ENCODE measurements at places on chromosomes 4 and X.

- peak; percentile 95 for DNase-seq
Observed at GRCh38 chr4:98519268-98519977, 139.0 kb downstream of the TSPAN5 start.

DNA sequence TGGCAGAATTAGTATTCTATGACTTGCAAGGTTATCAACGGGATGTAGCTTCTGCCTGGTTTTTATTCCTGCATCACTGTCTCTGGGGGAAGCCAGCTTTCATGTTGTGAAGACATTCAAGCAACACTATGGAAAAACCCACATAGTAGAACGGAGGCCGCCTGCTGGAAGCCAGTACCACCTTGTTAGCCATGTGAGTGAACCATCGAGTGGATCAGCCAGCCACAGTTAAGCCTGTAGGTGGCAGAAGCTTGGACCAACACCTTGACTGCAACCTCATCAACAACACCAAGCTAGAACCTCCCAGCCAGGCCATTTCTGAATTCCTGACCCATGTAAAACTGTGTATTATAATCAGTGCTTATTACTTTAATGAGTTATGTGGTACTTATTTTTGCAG, 538.2 kb downstream of the KCNIP4 start:
- no peak for DNase-seq

DNA sequence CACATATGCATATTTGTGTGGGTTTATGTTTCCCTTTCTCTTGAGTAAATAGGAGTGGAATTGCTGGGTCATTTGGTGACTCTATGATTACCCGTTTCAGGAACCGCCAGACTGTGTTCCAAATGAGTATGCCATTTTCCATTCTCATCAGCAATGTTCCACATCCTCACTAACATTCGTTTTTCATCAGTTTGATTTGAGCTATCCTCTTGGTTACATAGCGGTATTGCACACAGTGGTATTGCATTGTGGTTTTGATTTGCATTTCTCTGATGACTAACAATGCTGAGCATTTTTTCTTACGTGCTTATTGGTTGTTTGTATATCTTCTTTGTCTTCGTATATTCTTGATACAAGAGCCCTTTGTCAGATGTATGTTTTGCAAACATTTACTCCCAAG, 218.0 kb upstream of the AMOT start:
- no peak for DNase-seq

GRCh38 chrX:119887721-119888425, 7.8 kb upstream of the AKAP14 start:
- DNase-seq = peak; percentile 29

GRCh38 chr4:176587920-176588319, 204.8 kb downstream of the VEGFC start:
- peak; percentile 56 for DNase-seq

GRCh38 chr4:2458546-2459491, 10.1 kb upstream of the RNF4 start:
- DNase-seq = no peak

- no peak for DNase-seq
Observed at GRCh38 chrX:140432346-140433175, 72.3 kb downstream of the SOX3 start.

- DNase-seq = no peak
Observed at GRCh38 chr4:86893136-86893535, 914 bp upstream of the C4orf36 start.

DNA sequence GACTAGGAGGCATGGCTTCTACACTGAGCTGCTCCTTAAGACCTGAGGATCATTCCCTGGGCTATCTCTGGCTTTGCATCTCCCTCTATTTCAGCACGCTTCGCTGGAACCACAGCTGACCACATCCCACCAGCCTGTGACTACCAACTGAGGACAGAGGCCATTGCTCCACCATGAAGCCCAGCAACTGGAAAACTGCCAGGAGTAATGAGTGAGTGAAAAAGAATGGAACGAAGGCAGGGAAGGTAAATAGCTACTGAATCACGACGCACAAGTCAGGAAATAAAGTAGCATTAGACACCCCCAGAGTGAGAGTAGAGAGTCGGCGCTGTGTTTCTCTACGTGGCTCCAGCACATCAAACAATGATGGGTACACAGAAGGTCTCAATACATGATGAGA, 314.7 kb downstream of the LDB2 start:
- peak; percentile 32 for DNase-seq

DNA sequence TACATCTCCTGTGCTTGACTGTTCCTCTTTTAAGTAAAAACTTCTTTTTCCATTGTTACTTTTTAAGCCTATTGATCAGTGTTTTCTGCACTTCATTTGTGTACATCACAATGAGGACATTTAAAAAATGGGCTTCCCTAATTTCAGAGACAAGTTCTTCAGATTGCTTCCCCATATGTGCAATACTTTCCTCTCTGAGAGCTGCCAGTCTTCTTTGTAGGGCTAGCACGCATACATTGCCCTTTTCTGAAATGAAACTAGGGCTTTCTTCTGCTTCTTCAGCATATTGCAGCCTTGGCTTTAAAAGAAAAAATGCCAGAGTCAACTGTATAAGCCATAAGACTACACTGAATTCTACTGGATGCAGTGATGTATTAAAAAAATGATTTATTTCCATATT, 37.8 kb downstream of the FAT4 start:
- no peak for DNase-seq

DNA sequence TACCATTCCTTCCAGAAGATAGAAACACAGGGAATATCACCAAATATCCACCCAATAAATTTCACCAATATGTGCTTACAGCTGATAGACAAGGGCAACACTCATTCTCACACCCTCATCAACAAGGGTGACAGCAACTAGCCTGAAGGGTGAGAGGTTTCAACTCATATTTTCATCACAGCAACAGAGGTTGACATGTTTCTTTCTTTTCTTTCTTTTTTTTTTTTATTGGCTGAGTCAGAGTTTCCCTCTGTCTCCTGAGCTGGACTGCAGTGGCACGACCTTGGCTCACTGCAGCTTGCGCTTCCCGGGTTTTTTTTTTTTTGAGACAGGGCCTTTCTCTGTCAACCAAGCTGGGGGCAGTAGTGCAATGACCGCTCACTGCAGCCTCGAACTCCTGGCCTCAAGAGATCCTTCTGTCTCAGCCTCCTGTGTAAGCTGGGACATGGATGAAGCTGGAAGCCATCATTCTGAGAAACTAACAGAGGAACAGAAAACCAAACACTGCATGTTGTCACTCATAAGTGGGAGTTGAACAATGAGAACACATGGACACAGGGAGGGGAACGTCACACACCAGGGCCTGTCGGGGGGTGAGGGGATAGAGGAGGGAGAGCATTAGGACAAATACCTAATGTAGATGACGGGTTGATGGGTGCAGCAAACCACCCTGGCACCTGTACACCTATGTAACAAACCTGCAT, 27.5 kb upstream of the ASMTL start:
- DNase-seq = no peak

DNA sequence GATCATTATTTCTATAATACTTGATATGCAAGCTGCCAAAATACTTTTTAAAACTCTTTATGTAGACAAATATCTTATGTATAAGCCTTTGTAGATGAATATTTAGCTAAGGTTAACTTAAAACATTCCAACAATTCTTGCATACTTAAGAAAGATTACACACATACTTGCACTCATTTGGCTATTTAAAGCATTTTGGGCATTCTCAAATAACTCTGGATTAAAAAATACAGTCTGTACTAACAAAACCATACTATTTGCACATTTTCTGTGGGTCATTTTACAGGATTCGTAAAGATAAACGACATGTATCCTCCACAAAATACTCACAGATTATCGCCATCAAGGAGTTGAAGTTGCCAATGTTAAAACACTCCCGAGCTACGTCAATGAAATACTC, 26.5 kb downstream of the RASGEF1B start:
- no peak for DNase-seq

GRCh38 chrX:40007131-40007755, 90.5 kb downstream of the BCOR start:
- no peak for DNase-seq

DNA sequence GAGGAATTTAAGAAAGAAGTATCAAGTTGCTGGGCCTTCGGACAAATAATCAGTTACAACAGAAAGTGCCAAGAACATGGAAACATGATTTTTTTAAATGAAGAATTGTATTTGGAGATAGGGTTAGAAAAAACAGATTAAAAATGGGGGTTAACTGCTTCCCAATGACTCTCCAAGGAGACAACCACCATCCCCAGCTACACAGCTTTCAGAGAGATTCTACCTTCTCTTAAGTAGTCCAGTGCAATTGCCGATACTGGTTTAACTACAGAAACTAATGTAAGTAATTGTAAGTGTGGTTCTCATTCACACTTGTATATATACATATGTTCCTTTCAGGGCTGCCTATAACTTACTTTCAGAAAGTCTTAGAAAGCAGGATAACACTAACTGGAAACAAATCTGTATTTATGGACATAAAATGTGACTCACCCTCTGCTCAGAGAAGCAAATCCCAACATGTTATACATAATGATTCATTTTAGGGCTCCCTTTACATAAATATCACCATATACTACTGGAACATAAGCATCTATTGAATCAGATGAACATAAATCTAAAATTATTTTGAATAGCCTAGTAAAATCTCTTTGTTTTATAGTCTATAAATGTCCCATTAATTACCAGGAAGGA, 248.9 kb upstream of the UGT8 start:
- DNase-seq = no peak

DNA sequence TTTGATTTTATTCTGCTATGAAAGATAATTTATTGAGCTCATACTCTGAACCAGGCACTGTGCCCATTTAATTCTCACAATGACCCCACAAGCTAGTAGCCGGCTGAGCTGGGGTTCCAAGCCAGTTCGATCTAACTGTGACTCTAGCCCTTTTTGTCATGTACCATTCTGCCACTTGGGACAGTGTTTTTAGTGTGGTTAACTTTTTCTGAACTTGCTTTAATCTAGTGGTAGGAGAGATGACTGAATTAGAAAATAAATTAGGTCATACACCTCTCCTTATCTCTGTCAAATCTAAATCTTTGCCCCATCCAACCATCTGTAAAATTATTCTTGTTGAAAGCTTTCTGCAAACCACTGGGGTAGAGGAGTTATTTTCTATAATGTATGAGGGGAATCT, 136.0 kb downstream of the CBR4 start:
- DNase-seq = no peak

- no peak for DNase-seq
Observed at GRCh38 chrX:30880058-30880457, 9.0 kb downstream of the TAB3 start.

DNA sequence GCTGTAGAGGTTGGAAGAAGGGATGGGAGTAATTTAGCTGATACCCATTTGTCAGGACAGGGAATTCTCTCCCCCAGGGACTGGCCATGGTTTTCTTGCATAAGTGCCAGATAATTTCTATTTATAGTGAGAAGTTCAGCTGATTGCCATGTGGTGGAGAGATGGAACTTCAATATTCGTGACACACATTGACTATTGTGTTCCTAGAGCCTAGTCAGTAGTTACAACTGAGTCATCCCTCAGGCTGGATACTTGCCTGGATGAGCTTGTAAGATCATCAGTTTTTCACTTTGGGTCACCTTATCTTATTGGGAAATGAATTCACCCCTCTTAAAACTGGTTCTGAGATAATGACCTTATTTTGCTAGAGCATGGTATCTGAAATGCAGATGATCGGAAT, 32.2 kb downstream of the CFAP299 start:
- no peak for DNase-seq

GRCh38 chr4:89356086-89356485, 48.5 kb upstream of the GPRIN3 start:
- DNase-seq = no peak

- no peak for DNase-seq
Observed at GRCh38 chr4:96162636-96163035, 322.7 kb downstream of the PDHA2 start.

- DNase-seq = peak; percentile 12
Observed at GRCh38 chr4:95728145-95728544, 111.7 kb upstream of the PDHA2 start.

- DNase-seq = no peak
Observed at GRCh38 chr4:144634978-144635747, 10.8 kb upstream of the HHIP start.

DNA sequence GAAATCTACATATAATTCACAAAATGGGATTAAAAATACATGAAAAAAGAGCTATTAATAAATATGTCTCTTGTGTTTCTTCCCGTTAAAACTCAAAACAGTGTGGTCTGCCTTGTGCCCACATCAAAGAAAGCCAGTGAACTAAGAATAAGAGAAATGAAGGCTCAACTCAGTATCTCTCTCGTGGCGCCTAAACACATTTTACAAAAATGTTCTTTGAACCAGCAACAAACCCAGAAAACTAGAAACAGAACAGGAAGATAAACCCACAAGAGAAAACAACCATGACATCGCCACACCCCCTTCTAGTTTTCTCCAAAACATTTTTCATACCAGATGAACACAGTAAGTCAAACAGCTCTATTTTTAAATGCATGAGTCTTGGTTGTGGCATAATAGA, 130.1 kb downstream of the DCHS2 start:
- DNase-seq = no peak

- DNase-seq = no peak
Observed at GRCh38 chrX:20229155-20229554, 37.6 kb downstream of the RPS6KA3 start.

- no peak for DNase-seq
Observed at GRCh38 chr4:19416146-19416545, 835.6 kb upstream of the SLIT2 start.

DNA sequence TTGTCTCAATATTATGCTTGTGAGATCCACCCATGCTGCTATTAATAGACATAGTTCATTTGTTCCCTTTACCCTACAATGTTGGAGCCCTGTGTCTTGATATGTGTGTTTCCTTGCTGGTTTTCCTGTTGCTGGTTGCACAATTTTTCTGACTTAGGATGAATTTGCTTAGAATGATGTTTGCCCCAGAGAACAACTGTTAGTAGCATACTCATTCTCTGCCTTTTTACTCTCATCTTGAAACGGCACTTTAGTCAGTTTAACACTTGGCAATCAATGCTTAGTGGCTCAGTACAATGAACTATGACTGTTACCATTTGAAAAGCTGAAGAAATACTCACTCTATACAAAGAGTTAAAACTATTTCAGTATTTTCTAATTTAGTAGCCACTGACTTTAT, 158.8 kb upstream of the NDST4 start:
- DNase-seq = no peak

GRCh38 chr4:55348466-55348865, 2.4 kb downstream of the SRD5A3 start:
- no peak for DNase-seq
